ENCODE measurements at places on chromosomes 6 and 20. TPM values are rescaled to one million over a fixed set of nuclear protein-coding genes. Genes with fewer than 3 reads are reported as not detected.

MTRF1L gene
- 20.7 TPM for total RNA-seq

DEFB124 gene
- not detected for total RNA-seq

UNC5CL gene
- total RNA-seq: 0.07 TPM

LRFN2 gene
- total RNA-seq: not detected

BMP7 gene
- total RNA-seq: not detected

Measured in smooth muscle cell of the pulmonary artery (primary cell).